ENCODE measurements at places on chromosomes 3 and 15. TPM values are rescaled to one million over a fixed set of nuclear protein-coding genes. Genes with fewer than 3 reads are reported as not detected.

Gene TRAT1
- total RNA-seq = 146 TPM

- H3K27me3 ChIP-seq = no peaks in the 10 kb centered on the region
- H3K36me3 ChIP-seq = no peaks in the 10 kb centered on the region
- DNase-seq = no peak
These were observed 112.5 kb upstream of the BNIP2 start for GRCh38 chr15:59801649-59802048.

GRCh38 chr3:75061806-75062205, 447.3 kb upstream of the CNTN3 start:
- no peaks in the 10 kb centered on the region for H3K36me3 ChIP-seq
- no peaks in the 10 kb centered on the region for H3K27me3 ChIP-seq
- H3K27ac ChIP-seq = no peak overlapping the region
- DNase-seq = no peak
- no peak overlapping the region for H3K4me3 ChIP-seq

- H3K4me1 ChIP-seq = no peaks in the 10 kb centered on the region
- H3K27me3 ChIP-seq = peaks cover 4% of the 10 kb centered on the region
- DNase-seq = no peak
- no peak overlapping the region for H3K4me3 ChIP-seq
- H3K27ac ChIP-seq = no peak overlapping the region
- H3K36me3 ChIP-seq = no peaks in the 10 kb centered on the region
These were observed 126.8 kb upstream of the PFN2 start for GRCh38 chr3:150097588-150097890.

- H3K4me1 ChIP-seq = no peaks in the 10 kb centered on the region
- H3K27ac ChIP-seq = no peak overlapping the region
- DNase-seq = no peak
- no peaks in the 10 kb centered on the region for H3K27me3 ChIP-seq
These were observed 118.8 kb downstream of the MEX3B start for GRCh38 chr15:81926981-81927380.

Gene NR1I2
- 0.21 TPM for total RNA-seq

DNA sequence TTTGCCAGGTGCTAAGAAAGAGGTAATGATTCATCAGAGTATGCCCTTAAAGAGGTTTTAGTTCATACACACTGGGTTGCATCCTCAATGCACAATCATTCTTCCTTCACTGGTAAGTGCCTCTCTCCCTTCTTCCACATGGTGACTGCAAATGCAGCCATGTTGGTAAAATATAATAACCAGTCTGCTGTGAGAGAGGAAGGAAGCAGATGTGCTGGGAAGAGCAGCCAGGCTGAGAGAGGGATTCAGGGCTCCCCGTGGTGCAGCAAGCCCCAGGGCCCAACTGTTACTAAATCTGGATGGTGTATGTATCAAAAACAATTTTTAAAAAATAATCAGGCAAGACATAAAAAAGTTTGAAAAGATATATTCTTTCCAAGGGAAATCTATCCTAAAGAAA, 498.1 kb downstream of the MAGI1 start:
- H3K36me3 ChIP-seq = no peaks in the 10 kb centered on the region
- DNase-seq = no peak
- H3K27me3 ChIP-seq = no peaks in the 10 kb centered on the region
- no peak overlapping the region for H3K4me3 ChIP-seq
- no peak overlapping the region for H3K27ac ChIP-seq

DNA sequence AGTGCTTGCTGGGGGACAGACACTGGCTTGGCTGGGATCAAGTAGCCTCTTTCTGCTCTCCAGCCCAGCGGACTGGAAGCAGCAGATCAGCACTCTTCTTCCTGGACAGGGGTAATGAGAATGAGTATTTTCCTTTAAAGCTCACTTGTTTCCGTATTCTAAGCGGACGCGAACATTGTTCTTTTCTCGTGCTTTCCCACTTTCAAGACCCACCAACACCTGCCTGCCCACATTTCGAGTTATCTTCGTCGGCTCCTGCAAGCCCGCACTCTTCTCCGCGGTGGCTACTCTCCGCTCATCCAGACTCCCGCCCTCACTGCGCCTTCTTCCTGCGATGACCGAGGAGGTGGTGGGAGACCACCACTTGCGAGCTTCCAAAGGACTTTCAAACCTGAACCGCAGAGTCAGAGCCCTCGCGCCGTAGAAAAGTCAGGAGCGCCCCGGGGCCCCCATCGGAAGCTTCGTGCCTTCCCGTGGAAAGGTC, 1.6 kb upstream of the PPM1L start:
- peak overlapping the region; percentile 81 for H3K27ac ChIP-seq

DNA sequence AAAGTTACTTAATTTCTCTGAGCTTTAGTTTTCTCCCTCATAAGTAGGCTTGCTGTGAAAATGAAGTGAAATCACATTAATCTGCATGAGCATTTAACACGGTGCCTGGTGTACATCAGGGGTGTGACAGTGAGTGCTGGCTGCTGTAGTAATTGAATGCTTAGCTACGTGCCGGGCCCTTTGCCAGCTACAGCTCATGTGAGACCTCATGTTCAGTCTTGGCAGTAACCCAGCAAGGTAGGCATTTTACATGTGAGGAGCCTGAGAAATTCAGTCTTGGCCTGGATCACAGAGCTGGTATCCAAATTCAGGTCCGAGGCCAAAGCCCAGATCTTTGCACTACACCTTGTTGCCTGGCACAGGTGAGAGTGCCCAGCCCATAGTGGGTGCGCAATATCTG, 9.1 kb downstream of the GHRL start:
- peaks cover 57% of the 10 kb centered on the region for H3K36me3 ChIP-seq
- no peak overlapping the region for H3K27ac ChIP-seq
- H3K4me3 ChIP-seq = no peak overlapping the region
- peaks cover 18% of the 10 kb centered on the region for H3K4me1 ChIP-seq

Gene SLC24A5
- not detected for total RNA-seq

- DNase-seq = no peak
- H3K27ac ChIP-seq = peak overlapping the region; percentile 47
- peak overlapping the region; percentile 17 for H3K4me3 ChIP-seq
These were observed 23.7 kb downstream of the ATRIP start for GRCh38 chr3:48470286-48470685.

DNA sequence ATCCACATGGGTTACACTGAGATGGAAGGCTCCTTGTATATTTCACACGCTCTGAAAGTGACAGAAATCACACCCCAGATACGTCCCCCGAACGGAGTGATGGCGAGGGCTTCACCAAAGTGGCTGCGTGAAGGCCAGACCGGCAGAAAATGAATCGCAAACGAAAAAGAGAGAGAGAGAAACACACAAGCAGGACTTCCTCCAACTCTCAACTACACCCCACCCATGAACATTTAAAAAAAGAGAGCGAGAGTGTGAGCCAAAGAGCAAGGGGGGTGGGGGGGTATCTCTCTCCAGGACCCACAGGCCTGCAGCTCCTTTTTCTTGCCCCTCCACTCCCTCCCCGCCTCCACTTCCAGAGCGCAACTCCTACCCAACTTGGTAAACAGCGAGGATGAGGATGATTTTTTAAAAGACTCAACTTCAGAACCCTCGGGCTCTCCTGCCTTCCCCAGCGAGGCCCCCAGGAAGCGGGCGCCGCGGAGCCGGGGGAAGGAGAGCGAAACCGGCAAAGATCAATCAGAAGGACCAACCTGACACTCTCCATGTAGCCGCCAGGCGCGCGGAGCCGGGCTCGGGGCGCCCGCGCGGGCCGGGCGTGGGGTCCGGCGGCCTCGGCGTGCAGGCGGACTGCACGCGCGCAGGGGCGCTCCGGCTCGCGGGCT, 519.1 kb downstream of the FOXP1 start:
- H3K27ac ChIP-seq = peak overlapping the region; percentile 91
- H3K4me3 ChIP-seq = peak overlapping the region; percentile 77
- no peaks in the 10 kb centered on the region for H3K36me3 ChIP-seq
- no peaks in the 10 kb centered on the region for H3K27me3 ChIP-seq
- peak; percentile 81 for DNase-seq

- no peak for DNase-seq
- H3K36me3 ChIP-seq = no peaks in the 10 kb centered on the region
- H3K4me3 ChIP-seq = no peak overlapping the region
- no peak overlapping the region for H3K27ac ChIP-seq
These were observed 104.1 kb downstream of the CNTN3 start for GRCh38 chr3:74510261-74510818.

Measured in T-cell (primary cell).